ENCODE measurements at places on chromosomes 11 and 22. TPM values are rescaled to one million over a fixed set of nuclear protein-coding genes. Genes with fewer than 3 reads are reported as not detected.

OR52H1 gene
- not detected for polyA plus RNA-seq

VSIG2 gene
- 10.7 TPM for polyA plus RNA-seq

FOLR2 gene
- 11.4 TPM for polyA plus RNA-seq

IL18 gene
- polyA plus RNA-seq, result 4.3 TPM

AQP11 gene
- 4.9 TPM for polyA plus RNA-seq

GLYAT gene
- polyA plus RNA-seq, result 103 TPM

UBE2L3 gene
- polyA plus RNA-seq, result 52.6 TPM

SCGB1A1 gene
- polyA plus RNA-seq, result not detected

XNDC1N gene
- polyA plus RNA-seq, result 9.7 TPM

GCAT gene
- 17.2 TPM for polyA plus RNA-seq

BTG4 gene
- polyA plus RNA-seq, result not detected

TECTA gene
- polyA plus RNA-seq, result 1.9 TPM

TESMIN gene
- 17.1 TPM for polyA plus RNA-seq

IRAG1 gene
- 10.3 TPM for polyA plus RNA-seq

ART1 gene
- not detected for polyA plus RNA-seq

TYR gene
- 0.27 TPM for polyA plus RNA-seq
